ENCODE measurements at places on chromosomes 4 and X. TPM values are rescaled to one million over a fixed set of nuclear protein-coding genes. Genes with fewer than 3 reads are reported as not detected.

GRCh38 chr4:84887824-84888223 lies 78.7 kb downstream of the WDFY3 start:
- H3K36me3 ChIP-seq: no peaks in the 10 kb centered on the region
- no peak for DNase-seq
- H3K27me3 ChIP-seq: no peaks in the 10 kb centered on the region

DNA sequence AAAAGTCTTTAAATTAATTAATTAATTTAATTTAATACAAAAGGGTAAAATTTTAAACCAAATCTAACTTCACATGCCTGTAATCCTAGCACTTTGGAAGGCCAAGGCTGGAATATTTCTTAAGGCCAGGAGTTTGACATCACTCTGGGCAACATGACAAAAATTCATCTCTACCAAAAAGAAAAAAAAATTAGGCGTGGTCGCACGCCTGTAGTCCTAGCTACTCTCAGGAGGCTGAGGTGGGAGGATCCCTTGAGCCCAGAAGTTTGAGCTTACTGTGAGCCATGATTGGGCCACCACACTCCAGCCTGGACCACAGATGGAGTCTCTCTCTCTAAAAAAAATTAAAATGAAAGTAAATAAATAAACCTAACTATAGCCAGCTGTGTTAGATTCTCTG lies 39.2 kb upstream of the ANTXR2 start:
- H3K4me3 ChIP-seq: no peak overlapping the region
- H3K27me3 ChIP-seq: no peaks in the 10 kb centered on the region
- H3K36me3 ChIP-seq: no peaks in the 10 kb centered on the region
- H3K27ac ChIP-seq: no peak overlapping the region
- no peak for DNase-seq

GRCh38 chrX:105463473-105463872 lies 243.0 kb upstream of the TEX13A start:
- no peaks in the 10 kb centered on the region for H3K4me1 ChIP-seq
- H3K4me3 ChIP-seq: no peak overlapping the region
- no peak for DNase-seq
- H3K27ac ChIP-seq: no peak overlapping the region
- H3K36me3 ChIP-seq: no peaks in the 10 kb centered on the region
- no peaks in the 10 kb centered on the region for H3K27me3 ChIP-seq

DNA sequence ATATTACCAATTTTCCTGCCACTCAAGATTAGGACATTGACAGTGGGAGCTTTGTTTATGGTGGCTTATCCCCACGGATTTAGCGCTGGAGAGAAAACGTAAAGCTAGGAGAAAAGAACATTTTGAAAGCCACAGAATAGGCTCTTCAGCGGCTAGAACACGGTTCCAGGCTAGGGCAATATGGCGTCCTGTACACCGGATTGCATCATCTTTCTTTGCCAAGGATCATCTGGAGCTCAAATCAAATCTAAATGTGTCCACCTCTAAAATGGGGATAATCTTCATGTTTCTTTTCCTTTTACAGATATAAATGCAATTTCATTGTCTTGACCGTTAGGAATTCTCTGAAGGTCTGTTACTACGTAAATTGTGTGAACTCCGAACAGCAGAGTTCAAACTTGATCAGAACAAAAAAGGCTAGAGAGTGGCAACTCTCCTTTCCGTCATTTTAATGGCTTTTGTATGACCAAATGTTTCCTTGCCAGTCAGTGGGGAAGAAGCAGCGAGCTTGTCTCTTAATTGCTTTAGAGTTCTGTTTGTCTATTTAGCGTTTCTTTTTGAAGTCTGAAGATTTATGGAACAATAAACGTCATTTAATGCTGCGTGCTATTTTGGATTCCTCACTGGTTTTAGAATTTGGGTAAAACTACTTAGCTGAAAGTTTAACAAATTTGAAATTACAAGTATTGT lies 2.6 kb upstream of the WWC2 start:
- peaks cover 11% of the 10 kb centered on the region for H3K4me1 ChIP-seq
- H3K27ac ChIP-seq: no peak overlapping the region
- DNase-seq: no peak
- no peak overlapping the region for H3K4me3 ChIP-seq

- no peak for DNase-seq
- no peaks in the 10 kb centered on the region for H3K36me3 ChIP-seq
- no peak overlapping the region for H3K4me3 ChIP-seq
- H3K27me3 ChIP-seq: no peaks in the 10 kb centered on the region
Measured at GRCh38 chrX:148577741-148578140, 77.3 kb downstream of the AFF2 start.

The GJB1 gene
- total RNA-seq: 5.4 TPM
